ENCODE measurements at places on chromosomes 5 and 9.

DNA sequence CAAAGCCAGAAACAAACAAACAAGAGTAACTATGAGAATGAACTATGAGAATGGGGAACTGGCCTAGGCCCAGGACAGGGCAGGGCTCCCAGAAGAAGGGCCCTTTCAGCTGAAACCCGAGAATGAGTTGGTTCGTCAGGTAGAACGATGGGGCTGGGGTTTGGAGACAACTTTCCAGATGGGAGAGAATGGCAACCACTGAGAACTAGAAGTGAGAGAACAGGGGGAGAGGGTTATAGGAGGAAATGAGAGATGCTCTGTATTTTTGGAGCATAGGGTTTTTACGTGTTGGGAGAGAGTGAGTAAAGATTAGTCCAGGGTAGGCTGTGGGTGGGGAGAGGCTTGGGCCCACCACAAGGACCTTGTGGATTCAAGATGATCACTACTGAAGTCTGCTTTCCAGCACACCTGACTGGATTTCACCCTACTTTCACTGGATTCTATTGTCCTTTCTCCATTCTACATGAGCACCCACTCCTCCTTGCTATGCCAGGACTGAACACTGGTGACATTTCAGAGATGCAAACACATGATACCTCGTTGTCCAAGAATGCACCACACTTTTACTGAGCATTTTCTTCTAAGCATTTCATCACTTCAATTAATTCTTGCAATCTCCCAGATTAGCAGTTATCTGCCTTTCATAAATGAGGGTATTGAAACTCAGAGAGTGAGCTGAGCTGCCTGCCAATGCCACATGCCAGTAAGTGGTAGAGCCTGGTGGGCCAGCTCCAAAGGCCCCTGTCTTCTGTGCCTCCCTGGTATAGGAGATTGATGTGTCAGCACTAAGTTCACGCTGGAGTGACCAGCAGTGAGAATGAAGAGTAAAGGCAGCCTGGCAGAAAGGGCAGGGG is 3.2 kb upstream of the TMEM268 start:
- DNase-seq: no peak

GRCh38 chr9:123697686-123698085 is 232.2 kb downstream of the DENND1A start:
- no peak for DNase-seq

DNA sequence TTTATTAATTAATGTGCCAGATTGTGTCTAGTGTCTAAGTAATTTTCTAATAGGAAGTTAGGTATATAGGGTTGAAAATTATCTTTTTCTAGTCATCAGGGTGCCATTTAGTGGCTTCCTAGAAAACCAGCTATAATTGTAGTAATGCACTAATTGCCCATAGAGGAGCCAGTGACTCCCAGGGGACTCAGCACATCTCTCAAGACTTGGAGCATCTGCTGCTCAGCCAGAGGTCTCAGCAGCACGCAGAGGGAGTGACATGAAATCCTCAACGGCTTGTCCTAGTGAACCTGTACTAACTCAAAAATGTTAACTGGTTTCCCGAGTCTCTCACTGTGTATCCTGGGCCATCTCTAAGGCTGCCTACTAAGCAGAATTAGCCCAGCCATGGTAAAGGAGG is 78.2 kb upstream of the MAN2A1 start:
- DNase-seq: no peak

- no peak for DNase-seq
Observed at GRCh38 chr5:119340597-119341218, 15.1 kb upstream of the TNFAIP8 start.

DNA sequence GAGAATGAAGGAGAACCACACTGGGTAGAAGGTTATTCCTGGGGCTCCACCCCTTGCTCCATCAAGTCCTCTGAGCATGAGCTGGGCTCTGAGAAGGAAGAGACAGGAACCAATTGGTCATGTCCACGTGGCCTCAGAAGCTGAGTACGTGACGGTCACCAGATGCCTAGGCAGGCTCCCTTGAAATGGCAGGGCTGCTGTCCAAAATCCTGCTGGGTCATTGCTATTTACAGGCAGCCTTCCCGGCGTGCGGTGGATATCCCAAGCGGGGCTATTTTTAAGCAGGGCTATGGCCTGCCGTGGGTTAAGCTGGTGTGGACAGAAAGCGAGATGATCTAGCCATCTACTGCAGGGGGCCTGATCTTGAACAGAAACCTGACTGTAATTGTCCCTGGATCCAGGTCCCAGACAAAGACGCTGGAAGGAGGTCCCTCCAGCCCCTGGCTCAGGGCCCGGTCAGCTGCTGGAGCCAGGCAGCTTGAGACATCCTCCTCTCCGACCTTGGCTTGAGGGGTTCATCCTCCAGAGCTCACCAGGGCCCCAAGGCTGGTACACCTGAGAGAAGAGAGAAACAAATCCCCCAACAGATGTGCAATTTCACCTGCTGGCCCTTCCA is 550 bp upstream of the CKMT2 start:
- no peak for DNase-seq

DNA sequence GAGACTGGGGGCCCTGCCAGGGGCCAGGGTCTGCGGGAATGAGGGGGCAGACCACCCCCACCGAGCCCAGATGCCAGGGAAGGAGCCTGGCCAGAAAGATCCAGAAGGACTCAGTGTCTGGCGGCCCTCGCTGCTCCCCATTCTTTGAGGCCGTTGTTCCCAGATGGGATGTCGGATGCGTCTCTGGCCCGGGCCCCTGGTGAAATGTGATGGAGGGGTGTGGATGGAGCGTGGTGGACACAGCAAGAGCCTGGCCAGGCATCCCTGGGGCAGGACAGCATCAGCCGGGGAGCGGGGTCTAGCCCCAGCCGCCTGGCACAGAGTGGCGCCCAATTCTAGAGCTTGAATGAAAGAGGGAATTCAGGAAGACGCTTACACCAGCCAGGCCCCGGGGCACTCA is 46.2 kb upstream of the NKD2 start:
- no peak for DNase-seq

- DNase-seq: no peak
Observed at GRCh38 chr5:14715481-14715880, 51.0 kb downstream of the OTULIN start.

- no peak for DNase-seq
Observed at GRCh38 chr9:74431467-74431866, 65.7 kb upstream of the RORB start.

- no peak for DNase-seq
Observed at GRCh38 chr5:129698661-129699060, 49.2 kb upstream of the MINAR2 start.

GRCh38 chr5:116696366-116696765 is 121.7 kb upstream of the SEMA6A start:
- DNase-seq: no peak

All from stimulated activated CD4-positive, alpha-beta T cell treated with anti-CD3 and anti-CD28 coated beads, Interleukin-4, amount 100 ng/mL, for 24 hours (primary cell).